Omental fat pad (tissue), 4 donors: ENCODE measurements at places on chromosomes 3 and 15. TPM values are rescaled to one million over a fixed set of nuclear protein-coding genes. Genes with fewer than 3 reads are reported as not detected.
A peak's percentile ranks its signal among the peaks of the same experiment; 100 is the strongest.

FOXB1 gene
- total RNA-seq, result not detected

RPN1 gene
- total RNA-seq, result 309 TPM

DNA sequence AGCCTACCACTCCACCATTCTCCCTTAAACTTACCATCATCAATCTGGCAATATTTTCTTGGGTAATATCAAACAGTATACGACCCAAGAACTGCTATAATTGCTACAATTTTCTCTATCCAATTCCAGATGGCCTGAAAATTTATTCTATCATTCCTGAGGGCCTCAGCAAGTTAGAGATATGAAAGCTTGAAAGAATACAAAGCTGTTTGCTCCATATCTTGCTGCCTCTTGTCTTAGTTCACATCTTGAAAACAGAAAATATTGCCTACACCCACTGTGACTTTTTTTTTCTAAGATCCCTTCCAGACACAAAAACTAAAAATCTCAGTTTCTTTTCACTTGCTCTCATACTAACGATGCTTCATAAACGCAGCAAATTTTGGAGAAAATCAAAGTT is 898.9 kb downstream of the OTOL1 start:
- no peak for DNase-seq

ANO10 gene
- 29.2 TPM for total RNA-seq

GUCA1C gene
- total RNA-seq, result not detected

DNA sequence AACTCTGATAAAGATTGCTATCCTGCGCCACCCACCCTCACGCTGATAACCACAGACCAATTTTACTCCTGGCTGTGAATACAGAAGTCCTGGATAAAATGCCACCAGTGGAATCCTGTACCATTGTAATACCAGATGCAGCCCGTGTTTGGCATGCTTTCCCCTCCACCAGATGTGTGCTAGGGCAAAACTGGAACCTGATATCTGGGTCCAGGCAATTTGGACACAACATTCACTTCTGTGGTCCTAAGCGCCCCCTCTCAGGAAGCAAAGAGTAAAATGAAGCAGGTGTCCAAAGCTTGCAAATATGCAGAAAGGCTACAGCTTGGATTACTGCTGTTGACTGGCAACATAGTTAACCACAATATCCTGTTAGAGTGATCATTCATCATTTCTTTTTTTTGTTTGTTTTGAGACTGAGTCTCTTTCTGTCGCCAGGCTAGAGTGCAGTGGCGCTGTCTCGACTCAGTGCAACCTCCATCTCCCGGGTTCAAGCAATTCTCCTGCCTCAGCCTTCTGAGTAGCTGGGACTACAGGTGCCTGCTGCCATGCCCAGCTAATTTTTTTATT is 32.8 kb downstream of the LOXL1 start:
- DNase-seq, result no peak

- DNase-seq, result peak; percentile 42
Observed at GRCh38 chr3:126522363-126522788, 1.6 kb upstream of the CHST13 start.

- no peak for DNase-seq
Observed at GRCh38 chr3:101950510-101950909, 101.2 kb downstream of the NFKBIZ start.

GOLGA8N gene
- 10.5 TPM for total RNA-seq

ZCWPW2 gene
- total RNA-seq, result not detected

CYP8B1 gene
- total RNA-seq, result not detected

DNA sequence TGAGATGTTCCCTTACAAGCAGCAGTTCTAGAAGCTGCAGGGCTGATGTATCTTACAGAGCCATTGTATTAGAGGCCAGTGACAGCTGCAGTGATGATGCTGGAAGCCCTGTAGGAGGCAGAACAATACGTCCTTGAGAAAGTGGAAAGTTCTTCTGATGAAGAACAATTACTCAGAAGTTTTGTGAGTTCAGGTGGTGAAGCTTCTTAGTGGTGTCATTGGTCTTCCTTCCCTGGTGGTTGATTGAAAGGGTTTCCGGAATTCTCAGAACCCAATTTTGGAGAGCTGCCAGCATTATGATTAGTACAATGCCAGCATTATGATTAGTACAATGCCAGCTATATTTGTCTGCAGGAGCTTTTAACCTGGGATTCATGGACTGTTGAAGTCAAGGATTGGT is 356.4 kb downstream of the MFSD1 start:
- DNase-seq, result no peak

SOX14 gene
- not detected for total RNA-seq

DNA sequence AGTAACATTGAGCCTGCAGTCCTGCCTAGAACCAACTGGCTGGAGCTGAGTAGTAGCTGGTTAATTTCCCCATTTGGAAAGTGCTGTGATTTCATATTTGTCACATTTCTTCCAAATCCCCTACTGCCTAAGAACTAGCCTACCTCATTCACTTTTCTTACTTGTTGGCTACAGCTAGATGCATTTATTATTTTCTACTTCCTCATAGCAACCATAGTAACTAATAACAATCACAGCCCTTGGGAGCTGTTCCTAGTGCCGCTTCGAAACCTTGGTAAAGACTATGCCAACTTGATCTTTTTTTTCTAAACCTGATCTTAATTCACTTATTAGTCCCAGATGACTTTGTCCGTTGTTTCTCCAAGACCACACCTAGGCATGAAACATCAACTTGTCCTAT is 240.3 kb downstream of the FGF12 start:
- DNase-seq, result no peak

GRCh38 chr3:18445401-18446148 is 20.4 kb upstream of the SATB1 start:
- no peak for DNase-seq

GXYLT2 gene
- total RNA-seq, result 12.8 TPM
